Spinal cord (tissue), 10 donors: ENCODE measurements at places on chromosomes 7 and 10. TPM values are rescaled to one million over a fixed set of nuclear protein-coding genes. Genes with fewer than 3 reads are reported as not detected.

Gene RNF32
- 3.8 TPM for polyA plus RNA-seq

GRCh38 chr7:128274884-128275603, 34.0 kb downstream of the LEP start:
- no peak for DNase-seq

Gene CLCN1
- 0.06 TPM for polyA plus RNA-seq

Gene CYP2C19
- polyA plus RNA-seq, result not detected

- DNase-seq, result no peak
These were observed 926.4 kb downstream of the LRMDA start for GRCh38 chr10:76357726-76358415.

Gene PILRA
- polyA plus RNA-seq, result 10.6 TPM
